Mammary epithelial cell (primary cell): ENCODE measurements at places on chromosomes 7 and 10. TPM values are rescaled to one million over a fixed set of nuclear protein-coding genes. Genes with fewer than 3 reads are reported as not detected.

DNA sequence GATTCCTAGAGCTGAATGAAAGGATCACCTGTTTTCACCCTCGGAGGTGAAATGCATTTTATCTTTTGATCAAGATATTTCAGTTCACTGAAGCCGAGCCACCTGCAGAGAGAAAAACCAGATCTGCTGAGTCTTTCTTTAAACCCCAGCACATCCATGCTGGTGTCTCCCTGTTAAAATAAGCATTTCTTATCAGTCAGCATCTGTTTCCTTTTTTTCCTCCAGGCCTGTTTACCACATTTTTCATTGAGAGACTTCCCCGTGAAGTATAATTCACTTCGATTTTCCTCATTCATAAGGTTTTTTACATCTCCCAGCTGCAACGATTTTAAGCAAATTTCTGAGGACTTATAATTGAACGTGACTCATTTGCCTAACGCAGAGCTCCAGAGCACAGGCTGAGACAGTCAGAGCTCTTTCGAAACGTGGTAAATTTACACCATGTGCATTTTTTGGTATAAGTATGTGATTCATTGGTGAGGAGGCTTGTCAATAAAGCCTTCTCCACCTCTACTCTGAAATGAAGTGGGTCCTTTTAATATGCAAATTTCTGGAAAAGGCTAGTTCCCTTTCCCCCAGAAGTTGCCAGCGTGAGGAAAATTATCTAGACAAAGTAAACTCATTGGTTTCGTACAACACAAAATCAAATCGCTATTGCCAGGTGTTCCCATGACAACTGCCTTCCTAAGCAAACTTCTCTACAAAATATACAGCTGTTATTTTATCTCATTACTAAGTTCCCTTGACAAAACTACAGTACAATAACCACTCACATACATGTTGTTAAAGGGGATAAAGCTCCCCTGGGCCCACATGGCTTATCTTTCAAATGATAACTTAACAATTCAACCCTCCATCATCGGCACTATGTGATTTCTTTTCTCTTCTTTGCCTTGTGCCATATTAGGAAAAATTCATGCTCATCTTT is 374.8 kb upstream of the AKR1E2 start:
- DNase-seq: peak; percentile 81

Gene EN2
- not detected for polyA plus RNA-seq

Gene TUBB8
- 0.02 TPM for polyA plus RNA-seq

DNA sequence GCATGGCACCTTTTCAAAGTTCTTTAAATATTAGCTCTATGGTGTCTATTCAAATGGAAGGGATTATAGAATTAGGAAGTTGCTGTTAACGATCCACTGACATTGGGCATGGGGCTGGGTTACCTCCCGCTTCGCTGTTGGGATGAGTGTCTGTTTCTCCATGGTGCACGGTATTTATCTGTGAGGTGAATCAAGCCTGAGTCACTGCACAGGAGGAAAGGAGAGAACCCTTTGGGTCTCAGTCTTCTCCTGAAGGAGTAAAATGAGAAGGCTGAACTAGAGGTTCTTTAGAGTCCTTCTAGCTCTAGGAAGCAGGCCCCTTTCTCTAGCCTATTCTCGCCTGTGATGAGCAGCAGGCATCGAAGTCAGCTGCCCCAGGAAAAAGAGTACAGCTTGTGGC is 7.3 kb downstream of the JCAD start:
- DNase-seq: peak; percentile 26

DNA sequence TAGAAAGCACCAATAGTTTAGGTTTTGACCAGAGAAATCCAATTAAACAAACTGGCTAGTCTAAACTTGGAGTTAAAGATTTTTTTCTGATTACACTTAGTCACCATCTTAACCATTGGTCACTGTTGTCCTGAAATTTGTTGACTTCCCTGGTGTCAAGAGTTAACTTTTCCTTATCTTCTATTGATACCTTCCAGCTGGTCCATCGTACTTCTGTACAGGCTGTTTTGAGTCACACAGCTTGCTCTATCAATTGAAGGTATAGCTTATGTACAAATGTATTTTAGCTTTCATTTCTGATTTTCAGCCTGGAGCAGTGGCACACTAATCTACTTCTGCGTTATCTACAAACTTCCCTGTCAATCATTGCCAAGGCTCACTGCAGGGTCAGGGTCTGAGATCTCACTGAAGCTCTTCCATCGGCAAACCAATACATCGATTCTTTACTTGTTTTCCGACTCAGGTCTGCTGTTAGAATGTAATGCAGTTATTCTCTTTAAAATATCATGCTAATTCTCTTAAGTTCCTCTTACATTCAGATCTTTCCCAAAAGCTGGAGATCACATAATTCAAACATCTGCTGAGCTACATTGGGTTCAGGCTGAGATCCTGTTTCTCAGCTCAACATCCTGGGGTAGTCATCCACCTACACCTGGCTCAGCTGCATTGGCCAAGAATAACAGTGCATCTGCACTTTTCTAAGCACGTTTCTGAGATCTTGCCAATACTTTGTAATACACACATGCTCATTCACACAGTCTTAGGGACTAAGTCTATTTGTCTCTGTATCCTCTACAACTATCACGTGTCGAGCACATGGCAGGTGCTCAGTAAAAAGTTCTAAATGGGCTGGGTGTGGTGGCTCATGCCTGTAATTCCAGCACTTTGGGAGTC is 11.3 kb downstream of the MRPS33 start:
- no peak for DNase-seq

- no peak for DNase-seq
Measured at GRCh38 chr10:124959564-124959963, 17.6 kb downstream of the ZRANB1 start.

DNA sequence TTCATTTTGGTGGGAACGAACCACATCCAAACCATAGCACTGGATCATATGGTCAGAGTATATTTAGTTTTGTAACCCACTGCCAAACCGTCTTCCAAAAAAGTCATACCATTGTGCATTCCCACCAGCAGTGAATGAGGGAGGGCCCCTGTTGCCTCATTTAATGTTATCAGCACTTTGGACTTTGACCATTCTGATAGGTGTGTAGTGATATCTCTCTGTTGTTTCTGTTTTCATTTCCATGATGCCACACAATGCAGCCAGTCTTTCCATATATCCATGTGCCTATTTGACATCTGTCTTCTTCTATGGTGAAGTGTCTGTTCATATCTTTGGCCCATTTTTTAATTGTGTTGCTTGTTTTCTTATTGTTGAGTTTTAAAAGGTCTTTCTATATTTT is 105.0 kb upstream of the PPP2R2D start:
- DNase-seq: no peak

DNA sequence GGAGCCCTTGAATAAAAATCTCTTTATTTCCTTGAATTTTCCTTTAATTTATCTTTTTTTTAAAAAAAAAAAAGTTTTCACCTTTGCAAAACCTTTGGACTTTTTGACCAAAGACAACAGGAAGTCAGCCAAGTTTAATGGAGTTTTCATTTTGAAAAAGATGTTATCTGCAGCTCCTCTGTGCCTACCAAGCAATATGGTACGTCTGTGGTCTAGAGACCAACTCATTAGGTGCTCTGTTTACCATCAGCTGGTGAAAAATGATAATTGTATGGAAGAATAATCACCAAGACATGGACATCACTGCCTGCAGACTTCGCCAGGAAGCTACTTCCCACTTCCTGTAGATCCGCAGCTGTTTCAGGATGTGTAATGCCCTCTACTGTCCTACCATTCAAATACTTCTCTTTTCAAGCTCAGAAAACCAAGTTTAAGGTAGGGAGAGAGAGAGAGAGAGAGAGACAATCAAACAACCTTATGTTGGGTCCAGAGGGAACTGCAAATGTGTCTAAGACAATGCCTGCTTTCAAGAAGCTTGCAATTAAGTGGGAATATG is 18.7 kb downstream of the PLXNA4 start:
- DNase-seq: peak; percentile 3

- peak; percentile 73 for DNase-seq
Measured at GRCh38 chr7:148540041-148540738, 50.4 kb upstream of the C7orf33 start.

Gene CLCN1
- polyA plus RNA-seq: 0.09 TPM

- no peak for DNase-seq
Measured at GRCh38 chr7:68783684-68784083, 814.6 kb upstream of the AUTS2 start.
